Cardiac atrium fibroblast (primary cell): ENCODE measurements at places on chromosomes 7 and 10. TPM values are rescaled to one million over a fixed set of nuclear protein-coding genes. Genes with fewer than 3 reads are reported as not detected.

ADCYAP1R1 gene
- total RNA-seq: not detected in 2 replicates

C10orf62 gene
- total RNA-seq: not detected in 2 replicates

CCDC172 gene
- total RNA-seq: not detected in 2 replicates

ICA1 gene
- not detected in 2 replicates for total RNA-seq

HTR5A gene
- not detected in 2 replicates for total RNA-seq
